Stimulated activated CD4-positive, alpha-beta T cell treated with anti-CD3 and anti-CD28 coated beads, Interleukin-12 subunit alpha, Interleukin-12 subunit beta, amount 100 ng/mL, for 48 hours (primary cell): ENCODE measurements at places on chromosomes 3 and 15.
A peak's percentile ranks its signal among the peaks of the same experiment; 100 is the strongest.

DNA sequence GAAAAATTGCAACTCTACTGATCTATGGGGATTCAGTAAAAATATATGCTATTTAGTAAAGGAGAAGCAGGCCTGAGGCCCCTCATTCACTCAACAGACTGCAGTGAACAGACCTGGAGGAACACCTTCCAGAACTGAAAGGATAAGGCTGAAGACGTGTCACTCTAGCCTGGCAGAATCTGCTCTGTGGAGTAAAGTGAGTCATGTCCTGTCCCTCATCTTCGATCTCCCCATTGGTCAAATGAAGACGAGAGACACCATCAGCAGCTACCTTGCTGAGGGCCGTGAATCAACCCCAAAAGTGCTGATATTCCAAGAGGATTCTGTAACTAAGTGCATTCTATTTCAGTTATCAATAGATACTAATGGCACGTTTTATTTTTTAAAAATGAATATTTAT, 359.7 kb downstream of the FGF12 start:
- DNase-seq: no peak

DNA sequence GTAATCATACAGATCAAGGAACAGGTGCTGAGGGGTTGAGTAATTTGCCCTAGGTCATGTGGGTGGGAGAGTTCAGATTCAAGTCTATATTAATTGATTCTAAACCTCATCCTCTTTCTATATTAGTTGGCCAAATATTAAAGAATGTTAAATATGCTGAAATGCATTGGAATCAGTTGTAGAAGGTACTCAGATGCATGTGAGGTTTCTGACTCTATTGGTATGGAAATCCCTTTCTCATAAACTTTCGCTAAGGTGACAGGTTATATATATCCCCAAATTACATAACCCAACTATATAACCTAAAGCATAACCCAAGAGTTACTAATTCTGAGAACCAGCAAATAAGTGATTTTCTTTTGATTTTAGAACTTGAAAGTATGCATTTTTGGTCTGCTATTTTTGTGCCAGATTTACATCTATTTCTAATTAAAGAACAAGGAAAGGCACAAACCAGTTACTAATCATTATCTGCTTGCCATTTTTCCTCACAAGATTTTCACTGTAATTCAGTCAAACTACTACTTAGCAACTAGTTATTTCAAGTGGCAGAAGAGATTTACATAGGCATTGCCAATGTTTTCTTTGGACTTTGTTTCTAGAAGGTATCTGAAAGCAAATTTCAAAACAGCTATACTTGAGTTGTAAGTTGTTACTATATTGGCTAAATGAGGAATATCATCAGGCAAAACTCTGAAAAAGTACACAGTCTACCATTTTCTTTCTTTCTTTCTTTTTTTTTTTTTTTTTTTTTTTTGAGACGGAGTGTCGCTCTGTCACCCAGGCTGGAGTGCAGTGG, 201.3 kb downstream of the RBMS3 start:
- no peak for DNase-seq

- DNase-seq: no peak
Observed at GRCh38 chr3:153162513-153163392, 727 bp downstream of the RAP2B start.

- DNase-seq: no peak
Observed at GRCh38 chr15:62896380-62896866, 146.1 kb upstream of the TPM1 start.

- no peak for DNase-seq
Observed at GRCh38 chr15:49624056-49624455, 3.2 kb downstream of the DTWD1 start.

GRCh38 chr3:72316501-72317279, 531.6 kb downstream of the SHQ1 start:
- no peak for DNase-seq

GRCh38 chr15:57296473-57297162, 79.7 kb upstream of the CGNL1 start:
- DNase-seq: no peak

DNA sequence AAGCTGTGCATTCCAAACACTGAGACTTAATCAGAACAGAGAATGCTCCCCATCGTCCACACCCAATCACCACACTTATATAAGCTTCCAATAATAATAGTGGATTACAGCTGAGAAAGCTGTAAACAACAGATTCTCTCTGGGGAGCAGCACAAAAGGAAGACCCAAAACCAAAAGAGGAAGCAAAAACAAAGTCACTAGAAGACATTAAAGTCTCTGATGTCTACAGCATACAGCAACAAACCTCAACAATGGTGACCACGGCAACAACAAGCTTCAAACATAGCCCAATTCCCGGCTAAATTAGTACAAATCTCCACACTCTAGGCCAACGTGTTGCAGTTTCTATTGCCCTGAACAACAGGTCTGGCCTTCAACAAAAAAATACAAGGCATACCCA, 37.7 kb downstream of the ZDHHC23 start:
- no peak for DNase-seq

- no peak for DNase-seq
Observed at GRCh38 chr3:142433110-142433509, 14.7 kb downstream of the XRN1 start.

DNA sequence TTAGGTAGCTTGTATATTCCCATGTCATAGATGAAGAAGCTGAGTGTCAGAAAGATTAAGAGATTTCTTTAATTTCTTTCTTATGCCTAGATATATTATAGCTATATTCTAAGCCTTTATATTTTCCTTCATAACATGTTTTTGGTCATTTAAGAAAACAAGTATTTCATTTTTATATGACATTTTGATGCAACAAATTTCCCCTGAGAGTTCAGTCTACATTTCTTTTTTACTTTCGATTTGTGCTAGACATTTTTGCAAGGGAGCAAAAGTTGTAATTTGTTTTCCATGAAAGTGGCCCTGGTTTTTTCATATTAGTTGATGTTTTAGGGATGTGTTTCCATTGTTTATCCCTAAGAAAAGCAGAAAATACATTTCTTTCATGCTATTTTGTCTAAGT, 344.9 kb downstream of the NLGN1 start:
- DNase-seq: no peak

- DNase-seq: no peak
Observed at GRCh38 chr3:8451696-8452095, 49.9 kb upstream of the LMCD1 start.

GRCh38 chr3:179233043-179233442, 17.9 kb downstream of the KCNMB3 start:
- no peak for DNase-seq

- DNase-seq: no peak
Observed at GRCh38 chr15:63481105-63481810, 23.1 kb upstream of the USP3 start.

DNA sequence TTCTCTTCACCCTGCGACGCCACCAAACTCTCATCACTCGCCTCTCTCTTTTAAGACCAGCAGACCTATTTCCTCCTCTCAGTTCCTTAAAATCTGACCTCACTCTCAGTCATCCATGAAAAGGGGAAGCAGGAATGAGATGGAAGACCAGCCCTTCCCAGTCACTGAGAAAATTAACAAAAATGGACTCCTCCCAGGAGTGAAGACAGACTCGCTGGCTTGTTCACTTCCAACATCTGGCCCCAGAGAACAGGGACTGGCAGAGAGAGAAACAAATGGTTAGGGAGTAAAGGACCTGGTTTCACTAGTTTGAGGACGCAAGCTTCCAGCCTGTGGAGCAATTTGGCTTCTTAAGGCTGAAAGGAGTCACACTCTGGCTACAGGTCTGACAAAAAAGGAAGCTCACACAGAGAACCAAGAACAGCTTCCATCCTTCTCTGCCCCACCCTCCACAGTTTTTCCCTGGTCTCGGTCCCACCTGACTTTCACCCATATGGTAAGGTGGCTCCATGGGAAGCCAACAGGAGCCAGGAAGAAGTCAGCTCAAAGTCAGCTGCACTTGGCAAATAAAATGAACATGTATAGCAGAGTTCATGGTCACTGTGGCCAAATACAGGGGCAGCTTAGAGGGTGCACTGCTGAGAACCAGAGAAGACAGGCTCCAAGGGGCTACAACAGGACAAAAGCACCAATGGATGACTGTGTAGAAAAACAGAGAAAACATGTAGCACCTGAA, 57.2 kb downstream of the ITGB5 start:
- DNase-seq: no peak

DNA sequence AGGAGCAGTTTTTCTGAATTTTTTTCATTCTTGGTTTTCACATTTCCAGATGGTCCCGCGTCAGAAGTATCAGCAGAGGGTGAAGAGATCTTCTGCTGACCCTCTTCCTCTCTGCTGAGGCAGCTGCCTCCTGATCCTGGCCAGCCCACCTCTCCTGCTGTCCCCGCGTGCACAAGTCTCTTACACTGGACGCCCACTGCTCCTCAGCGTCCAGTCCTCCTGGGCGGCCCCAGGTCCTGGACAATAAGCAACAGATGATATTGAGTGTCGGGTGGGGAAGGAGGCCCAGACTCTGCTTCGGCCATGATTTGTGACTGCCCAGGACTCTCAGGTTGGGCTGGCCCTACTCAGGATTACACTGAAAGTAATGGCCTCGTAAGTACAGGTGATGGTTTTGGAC, 50.1 kb downstream of the KLHL25 start:
- no peak for DNase-seq

GRCh38 chr3:87996882-87997281, 61.9 kb downstream of the CGGBP1 start:
- no peak for DNase-seq

- DNase-seq: no peak
Observed at GRCh38 chr3:152236716-152237115, 32.0 kb upstream of the MBNL1 start.

- no peak for DNase-seq
Observed at GRCh38 chr3:126402178-126402577, 7.5 kb downstream of the CFAP100 start.

- peak; percentile 23 for DNase-seq
Observed at GRCh38 chr3:12796171-12797123, at the start of gene CAND2. Gene CAND2, plus strand, starts transcription at chr3:12796680. Its CDS starts 41 bp downstream, at chr3:12796721.

GRCh38 chr3:124627501-124627908, 102.7 kb upstream of the UMPS start:
- DNase-seq: no peak

DNA sequence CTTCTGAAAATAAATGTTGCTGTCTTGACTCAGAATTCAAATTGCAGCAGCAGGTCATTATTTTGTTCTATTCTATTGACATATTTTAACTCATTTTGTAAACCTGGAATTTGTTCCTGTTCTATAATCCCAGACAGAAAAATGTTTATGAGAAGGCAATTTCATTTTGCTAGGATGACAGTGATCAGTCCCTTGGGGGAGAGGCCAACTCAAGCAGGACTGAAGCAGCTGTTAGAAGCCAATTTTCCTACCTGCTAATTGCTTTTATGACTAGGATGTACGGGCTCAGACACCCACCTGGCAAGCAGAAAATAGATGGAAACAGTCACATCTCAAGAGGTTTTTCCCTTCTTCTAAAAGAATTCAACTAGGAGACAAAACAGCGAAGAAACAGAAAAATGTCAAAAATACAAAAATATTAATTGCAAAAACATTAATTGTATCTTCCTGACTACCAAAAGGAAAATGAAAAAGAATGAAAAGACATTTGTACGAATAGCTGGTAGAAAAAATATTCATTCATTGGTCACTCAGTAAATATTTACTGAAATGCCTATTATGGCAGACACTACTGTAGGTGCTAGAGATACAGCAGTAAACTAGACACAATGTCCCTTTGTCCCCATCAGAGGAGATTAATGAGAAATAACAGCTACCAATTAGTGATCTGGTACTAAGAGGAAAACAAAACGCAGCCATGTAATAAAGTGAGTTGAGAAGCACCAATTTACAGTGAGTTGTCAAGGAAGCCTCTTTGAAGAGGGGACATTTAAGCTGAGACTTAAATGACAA, 73.5 kb downstream of the PEAK1 start:
- DNase-seq: no peak

DNA sequence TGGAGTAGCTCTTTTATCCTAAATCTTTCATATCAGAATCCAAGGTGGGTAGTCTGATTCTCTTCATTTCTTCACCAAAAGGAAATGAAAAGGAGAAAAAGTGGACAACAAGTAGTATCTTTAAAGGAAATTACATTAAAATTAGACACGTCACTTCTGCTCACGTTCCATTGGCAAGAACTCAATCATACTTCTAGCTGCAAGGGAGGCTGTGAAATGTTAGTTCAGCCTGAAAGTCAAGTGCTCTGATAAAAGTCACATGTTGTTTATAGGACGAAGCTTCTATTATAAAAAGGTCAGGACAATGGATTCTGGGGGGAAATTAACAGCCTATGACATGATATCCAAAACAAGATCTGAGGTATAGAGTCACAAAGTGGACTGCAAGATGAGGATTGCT, 164.6 kb upstream of the MCTP2 start:
- no peak for DNase-seq

DNA sequence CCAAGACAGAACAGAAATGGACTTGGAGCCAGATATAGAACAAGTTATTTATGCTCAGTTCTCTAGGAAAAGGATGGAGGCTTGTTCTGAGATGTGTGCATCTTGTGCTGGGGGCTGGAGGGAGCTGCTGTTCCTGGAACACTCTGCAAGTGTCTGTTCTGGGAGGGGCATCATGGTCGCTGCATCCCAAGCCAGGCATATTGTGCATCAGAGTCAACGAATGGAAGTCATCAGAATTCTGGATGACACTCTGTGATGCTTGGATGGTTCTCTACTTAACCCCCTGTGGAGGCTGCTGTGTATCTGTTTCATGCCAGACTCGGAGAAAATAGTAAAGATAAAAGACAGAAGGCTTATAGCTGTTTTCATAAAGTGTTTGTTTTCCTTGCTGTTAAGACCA, 34.7 kb downstream of the RPL22L1 start:
- DNase-seq: no peak

DNA sequence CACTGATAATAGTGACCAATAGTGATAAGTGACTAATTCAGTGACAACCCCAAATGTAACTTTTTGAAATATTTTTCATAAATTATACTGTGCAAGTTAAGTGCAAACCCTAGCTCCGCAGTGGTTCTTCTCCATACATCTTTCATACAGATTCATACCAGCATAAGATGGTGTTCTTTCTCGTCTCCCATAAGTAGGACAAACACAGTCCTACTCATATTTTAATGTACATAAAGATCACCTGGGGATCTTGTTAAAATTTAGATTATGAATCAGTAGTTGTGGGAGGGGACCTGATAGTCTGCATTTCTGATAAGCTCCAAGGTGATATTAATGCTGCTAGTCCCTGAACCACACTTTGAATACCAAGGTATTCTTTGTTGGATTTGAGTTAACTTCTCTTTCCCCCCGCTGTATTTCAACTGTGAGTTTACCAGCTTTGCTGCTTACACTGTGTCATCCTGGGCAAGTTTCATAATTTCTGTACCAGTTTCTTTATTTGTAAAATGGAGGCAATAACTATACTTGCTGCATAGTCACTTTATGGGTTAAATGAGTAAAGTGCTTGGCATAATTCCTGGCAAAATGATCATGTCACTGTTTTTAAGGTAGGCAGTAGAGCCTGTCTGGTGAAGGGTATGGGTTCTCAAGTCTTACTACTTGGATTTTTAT, 34.7 kb upstream of the C3orf38 start:
- DNase-seq: no peak

DNA sequence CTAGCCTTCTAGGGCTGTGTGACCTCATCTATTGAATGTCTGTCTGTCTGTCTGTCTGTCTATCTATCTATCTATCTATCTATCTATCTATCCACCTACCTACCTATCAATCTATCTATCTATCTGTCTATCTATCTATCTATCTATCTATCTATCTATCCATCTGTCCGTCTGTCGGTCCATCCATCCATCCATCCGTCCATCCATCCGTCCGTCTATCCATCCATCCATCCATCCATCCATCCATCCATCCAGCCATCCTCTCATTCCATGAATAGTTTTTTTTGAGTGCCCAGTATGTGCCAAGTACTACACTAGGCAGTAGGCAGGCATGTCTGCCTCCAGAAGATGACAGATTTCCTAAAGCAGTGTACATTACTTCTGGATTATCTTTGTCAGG, 122.5 kb downstream of the FOXB1 start:
- DNase-seq: no peak
